ENCODE measurements at places on chromosomes 6 and 20.

DNA sequence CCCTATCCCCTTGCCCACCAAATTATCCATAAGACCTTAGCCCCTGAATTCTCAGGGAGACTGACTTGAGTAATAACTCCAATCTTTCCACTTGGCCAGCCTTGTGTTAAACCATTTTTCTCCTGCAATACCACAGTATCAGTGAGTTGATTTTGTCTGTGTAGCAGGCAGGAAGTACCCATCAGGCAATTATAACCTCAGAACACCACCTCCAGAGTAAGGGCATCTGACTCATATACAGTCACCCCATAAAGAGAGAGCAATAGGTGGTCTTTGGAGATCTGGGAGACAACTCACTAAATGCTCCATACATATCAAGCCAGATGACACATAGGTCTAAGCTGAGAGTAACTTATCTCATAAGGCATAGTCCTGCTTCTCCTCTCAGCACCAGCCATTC, 83.7 kb downstream of the FILIP1 start:
- DNase-seq: no peak

GRCh38 chr20:63594043-63594561, 20.1 kb upstream of the HELZ2 start:
- no peak for DNase-seq

GRCh38 chr6:47371139-47371869, 61.6 kb upstream of the TNFRSF21 start:
- DNase-seq: no peak

DNA sequence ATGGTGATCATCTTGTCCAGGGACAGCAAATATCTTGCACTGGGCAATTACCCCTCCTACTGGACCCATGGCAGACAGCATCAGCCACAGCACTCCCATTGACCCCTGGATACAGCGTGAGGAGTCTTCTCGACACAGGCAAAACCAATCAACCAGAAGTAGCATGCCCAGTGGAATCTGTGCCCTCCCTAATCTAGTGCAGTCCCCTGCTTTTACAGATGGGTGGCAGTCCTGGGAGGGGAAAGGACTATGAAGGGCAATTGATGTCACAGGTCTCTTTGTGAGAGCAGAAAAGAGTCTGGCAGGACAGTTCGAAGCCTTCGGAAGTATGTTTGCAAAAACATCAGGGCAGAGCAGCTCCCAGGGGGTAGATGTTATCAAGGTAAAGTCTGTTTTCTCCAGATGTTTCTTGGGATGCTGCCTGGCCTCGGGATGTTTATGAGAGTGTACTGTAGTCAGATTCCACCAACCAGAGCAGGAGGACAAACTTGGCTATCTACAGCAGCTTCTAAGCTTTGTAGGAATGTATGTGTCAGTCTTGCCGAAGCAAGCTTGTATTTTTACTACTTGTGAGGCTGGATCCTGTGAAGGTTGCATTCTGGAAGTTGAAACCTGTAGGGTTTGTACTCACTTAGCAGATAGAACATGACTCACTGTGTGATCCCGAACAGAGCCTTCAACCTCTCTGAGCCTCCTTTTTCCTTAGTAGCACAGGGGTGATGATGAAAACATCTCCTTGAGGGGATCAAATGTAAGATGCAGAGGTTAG, 63.0 kb upstream of the MYL9 start:
- no peak for DNase-seq

GRCh38 chr6:139628270-139628669, 253.8 kb upstream of the CITED2 start:
- no peak for DNase-seq

DNA sequence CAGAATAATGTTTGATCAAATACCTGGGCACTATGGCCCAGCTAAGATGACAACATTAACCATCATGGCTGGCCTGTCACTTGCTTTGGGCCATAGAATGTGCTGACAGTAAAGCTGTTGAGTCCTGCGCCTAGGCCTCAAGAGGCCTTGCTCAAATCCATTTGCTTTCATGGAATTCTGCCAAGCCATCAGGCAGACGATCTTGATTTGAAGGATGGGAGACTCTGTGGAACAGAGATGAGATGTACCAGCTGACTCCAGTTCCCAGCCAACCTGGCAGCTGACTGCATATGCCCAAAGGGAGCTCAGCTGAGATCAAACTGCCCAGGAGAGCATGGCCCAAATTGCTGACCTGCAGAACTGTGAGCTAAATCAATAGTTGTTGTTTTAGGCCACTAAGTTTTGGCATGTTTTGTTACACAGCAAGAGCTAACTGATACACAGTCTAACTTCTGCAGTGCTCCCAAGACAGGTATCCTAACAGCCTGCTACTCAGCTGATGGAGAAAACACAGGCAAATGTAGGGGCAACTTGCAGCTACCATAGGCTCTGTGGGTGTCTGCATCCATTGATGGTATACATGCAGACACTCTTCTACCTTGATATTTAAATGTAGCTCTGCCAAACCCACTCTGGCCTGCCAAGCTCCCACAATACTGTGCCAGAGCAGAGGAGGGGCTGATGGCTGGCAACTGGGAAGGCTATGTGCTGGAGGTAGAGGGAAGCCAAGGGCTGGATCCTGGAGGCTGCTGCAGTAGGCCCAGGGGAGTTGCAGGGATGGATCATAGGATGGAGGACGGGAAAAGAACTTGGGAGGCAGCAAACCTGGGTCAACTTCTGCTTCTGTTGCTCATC, 55.2 kb upstream of the RNF24 start:
- DNase-seq: no peak

DNA sequence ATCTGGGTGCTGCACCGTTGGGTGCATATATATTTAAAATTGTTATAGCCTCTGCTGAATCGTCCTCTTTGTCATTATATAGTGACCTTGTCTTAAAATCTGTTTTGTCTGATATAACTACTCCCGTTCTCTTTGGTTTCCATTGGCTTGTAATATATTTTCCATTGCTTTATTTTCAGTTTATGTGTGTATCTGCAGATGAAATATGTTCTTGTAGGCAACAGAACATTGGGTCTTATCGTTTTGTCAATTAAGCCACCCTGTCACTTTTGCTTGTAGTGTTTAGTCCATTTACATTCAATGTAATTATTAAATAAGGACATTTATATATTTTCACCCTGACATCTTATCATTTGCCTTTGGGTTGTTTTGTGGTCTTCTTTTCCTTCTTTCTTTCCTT, 933.9 kb downstream of the EPHA7 start:
- DNase-seq: no peak
